ENCODE measurements at places on chromosomes 16 and 17.

DNA sequence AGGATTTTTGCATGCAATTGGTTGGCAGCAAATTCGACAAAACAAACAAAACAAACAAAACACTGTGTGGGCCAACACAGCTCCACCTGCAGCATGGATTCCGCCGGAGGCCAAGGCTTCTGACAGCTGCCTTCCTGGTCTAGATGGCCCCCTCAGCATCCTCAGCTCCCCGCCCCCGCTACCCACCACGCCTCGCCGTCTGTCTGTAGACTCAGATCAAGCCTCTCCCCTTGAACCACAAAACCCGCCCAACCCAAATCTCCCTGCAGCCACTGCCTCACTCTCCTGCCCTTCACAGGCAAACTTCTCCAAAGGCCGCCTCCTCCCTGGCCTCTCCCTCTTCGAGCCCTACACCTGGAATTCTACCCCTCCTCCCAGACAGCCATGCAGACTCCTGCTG lies 57.9 kb downstream of the RTN4RL1 start:
- H3K36me3 ChIP-seq: no peaks in the 10 kb centered on the region
- DNase-seq: no peak
- H3K27ac ChIP-seq: no peak overlapping the region
- H3K4me1 ChIP-seq: peaks cover 18% of the 10 kb centered on the region
- no peak overlapping the region for H3K4me3 ChIP-seq
- peaks cover 49% of the 10 kb centered on the region for H3K27me3 ChIP-seq

- peak within 1 kb of the TSS; percentile 90 for H3K4me3 ChIP-seq
- peaks cover 2% of the 10 kb centered on the region for H3K27me3 ChIP-seq
- peaks cover 2% of the 10 kb centered on the region for H3K36me3 ChIP-seq
- peak; percentile 97 for DNase-seq
- peaks cover 35% of the 10 kb centered on the region for H3K4me1 ChIP-seq
These were observed at the start of gene SARM1 for GRCh38 chr17:28371245-28372202. Gene SARM1 (plus strand): TSS chr17:28371694. CDS start chr17:28372033, 339 bp downstream.

DNA sequence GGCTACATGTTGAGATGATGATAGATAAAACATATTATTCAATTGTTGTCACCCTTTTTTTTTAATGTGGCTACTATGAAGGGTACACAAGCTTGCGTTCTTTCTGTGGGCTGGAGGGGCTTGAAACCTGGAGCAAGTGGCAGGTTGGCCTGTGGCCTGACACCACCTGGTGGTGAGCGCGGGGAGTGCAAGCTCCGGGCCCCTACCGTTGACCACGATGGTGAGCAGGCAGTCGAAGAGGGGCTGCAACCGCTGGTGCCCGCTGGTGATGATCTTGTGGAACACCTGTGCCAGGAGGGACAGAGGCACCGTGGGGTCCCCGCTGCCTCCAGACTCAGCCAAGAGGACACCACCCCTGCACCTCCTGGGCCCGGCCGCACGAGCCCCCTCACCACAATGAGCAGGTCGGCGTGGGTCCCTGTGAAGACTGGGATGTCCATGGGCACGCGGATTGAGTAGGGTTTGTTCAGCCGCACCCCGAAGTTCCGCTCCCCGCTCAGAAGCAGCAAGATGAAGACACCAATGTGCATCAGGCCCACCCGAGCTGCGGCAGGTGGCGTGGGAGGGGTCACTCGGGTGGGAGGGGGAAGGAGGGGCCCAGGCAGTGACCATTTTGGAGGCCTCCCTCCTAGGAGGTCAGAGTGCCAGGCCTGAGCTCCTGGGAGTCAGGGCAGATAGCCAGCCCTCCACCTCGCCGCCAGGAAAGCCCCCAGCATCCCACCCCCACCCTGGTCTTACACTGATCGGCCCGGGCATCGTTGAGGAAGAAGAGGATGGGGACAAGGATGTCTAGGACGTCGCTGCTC lies 14.4 kb downstream of the HID1 start:
- H3K4me3 ChIP-seq: no peak overlapping the region
- no peak overlapping the region for H3K27ac ChIP-seq
- peak; percentile 98 for DNase-seq
- peaks cover 3% of the 10 kb centered on the region for H3K4me1 ChIP-seq
- peaks cover 18% of the 10 kb centered on the region for H3K27me3 ChIP-seq
- no peaks in the 10 kb centered on the region for H3K36me3 ChIP-seq

DNA sequence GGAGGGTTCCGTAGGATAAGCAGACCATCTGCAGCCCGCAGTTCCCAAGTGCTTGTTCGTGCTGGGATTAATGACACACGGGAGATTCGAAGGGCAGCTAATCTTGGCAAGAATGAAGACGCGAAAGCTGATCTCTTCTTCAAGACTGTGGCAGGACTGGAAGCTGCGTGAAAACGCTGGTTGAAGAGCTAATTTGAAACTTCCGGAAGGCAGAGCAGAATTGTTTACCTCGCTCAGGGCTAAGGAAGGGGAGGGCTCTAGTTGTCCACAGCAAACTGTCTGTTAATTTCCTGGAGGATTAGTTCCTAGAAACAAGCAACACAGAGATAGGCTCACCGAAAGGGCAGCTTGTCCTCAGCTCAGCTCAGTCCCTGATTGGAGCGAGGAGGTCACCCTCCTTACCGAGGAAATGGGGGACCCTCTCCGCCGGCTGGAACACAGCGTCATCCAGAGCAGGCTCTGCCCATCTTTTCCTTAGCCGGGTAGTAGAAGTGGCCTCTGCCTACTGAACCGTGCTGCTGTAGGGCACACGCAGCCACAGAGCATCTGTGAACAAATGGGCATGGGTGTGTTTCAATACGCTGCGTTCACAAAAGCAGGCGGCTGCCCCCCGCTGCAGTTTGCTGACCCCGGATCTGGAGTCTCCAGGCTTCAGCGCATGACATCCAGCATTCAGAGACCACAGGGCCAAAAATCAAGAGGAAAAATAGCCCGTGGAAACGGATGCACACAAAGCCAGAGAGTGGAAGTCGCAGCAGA lies 16.7 kb upstream of the BAIAP2 start:
- DNase-seq: no peak
- H3K27ac ChIP-seq: peak overlapping the region; percentile 38
- H3K4me3 ChIP-seq: peak overlapping the region; percentile 56
- no peaks in the 10 kb centered on the region for H3K27me3 ChIP-seq

DNA sequence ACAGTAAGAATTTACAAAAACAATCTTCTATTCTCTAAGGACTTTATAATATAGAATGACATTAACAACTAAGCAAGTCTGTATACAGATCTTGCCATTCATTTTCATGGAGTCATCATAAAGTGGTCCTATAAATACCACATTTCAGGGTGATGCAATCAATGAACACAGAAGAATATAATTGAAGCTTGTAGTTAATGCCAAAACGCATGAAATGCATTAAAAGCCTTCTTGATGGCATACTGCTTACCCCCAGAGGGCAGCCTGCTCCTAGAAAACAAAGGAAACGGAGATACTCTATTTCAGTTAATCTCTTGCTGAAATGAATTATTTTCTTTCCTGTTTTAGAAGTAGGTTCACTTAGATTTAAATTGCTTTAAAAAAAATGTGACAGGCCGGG lies 45.2 kb upstream of the STAC2 start:
- H3K4me1 ChIP-seq: no peaks in the 10 kb centered on the region
- H3K27ac ChIP-seq: no peak overlapping the region
- no peaks in the 10 kb centered on the region for H3K36me3 ChIP-seq
- no peaks in the 10 kb centered on the region for H3K27me3 ChIP-seq

- H3K27me3 ChIP-seq: no peaks in the 10 kb centered on the region
- no peak overlapping the region for H3K4me3 ChIP-seq
- DNase-seq: no peak
- H3K36me3 ChIP-seq: peaks cover 3% of the 10 kb centered on the region
These were observed 370.0 kb downstream of the KCNJ2 start for GRCh38 chr17:70539132-70539924.

DNA sequence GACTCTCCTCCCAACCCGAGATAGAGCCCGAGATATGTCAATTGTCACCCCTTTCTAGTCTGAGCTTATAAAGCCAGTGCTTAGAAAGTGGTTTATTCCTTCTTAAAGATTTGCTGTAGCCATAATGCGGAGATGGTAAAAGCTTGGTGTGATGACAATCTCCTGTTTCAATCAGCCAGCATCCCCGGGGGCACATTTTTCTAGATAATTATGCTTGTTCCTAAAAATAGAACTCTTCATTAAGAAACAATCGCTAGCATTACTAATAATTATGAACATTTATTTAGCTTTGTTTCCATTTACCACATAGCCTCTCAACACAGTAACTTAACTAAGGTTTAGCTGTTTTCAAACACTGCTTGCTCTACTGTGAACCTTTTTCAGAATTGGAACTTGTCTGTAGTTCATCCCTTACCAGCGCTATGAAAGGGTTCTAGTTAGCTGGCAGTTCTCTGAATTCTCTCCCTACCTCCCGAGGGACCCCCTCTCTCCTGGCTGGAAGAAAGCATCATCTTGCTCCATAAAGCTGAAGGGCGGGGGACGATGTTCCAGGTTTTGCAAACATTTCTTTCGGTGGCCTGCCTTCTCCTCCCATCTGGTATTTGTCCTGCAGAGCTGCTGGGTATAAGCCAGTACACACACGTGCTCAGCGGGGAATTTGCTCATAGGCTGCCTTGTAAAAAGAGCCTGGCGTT lies 922 bp upstream of the MRPL58 start:
- peak overlapping the region; percentile 98 for H3K27ac ChIP-seq
- peaks cover 3% of the 10 kb centered on the region for H3K36me3 ChIP-seq
- no peaks in the 10 kb centered on the region for H3K27me3 ChIP-seq
- peaks cover 30% of the 10 kb centered on the region for H3K4me1 ChIP-seq

- peaks cover 11% of the 10 kb centered on the region for H3K36me3 ChIP-seq
- H3K27me3 ChIP-seq: no peaks in the 10 kb centered on the region
- peak overlapping the region; percentile 2 for H3K4me3 ChIP-seq
- DNase-seq: no peak
- H3K4me1 ChIP-seq: peaks cover 32% of the 10 kb centered on the region
These were observed 461.3 kb downstream of the PMP22 start for GRCh38 chr17:14803826-14804225.

DNA sequence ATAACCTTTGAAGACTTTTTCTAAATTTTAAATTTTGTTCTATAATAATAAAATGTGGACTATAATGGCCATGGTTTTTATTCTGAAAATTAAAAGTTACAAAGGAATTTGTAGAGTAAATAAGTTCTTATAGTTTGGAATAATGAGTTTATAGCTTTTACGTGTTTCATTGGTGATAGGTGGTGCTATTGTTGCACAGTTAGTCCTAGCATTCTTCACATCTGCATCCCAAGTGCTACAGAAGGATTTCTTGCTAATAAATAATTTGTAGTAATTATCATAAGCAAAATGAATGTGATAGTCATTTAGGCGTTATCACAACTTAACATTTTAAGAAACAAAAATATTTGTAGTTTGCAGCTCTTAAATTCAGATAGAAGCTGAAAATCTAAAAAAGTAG lies 67.9 kb downstream of the BCAS3 start:
- DNase-seq: no peak
- H3K27me3 ChIP-seq: no peaks in the 10 kb centered on the region
- H3K4me3 ChIP-seq: no peak overlapping the region
- H3K27ac ChIP-seq: no peak overlapping the region

GRCh38 chr16:67598527-67598926 lies 36.2 kb downstream of the CTCF start:
- DNase-seq: no peak
- H3K27ac ChIP-seq: no peak overlapping the region
- H3K36me3 ChIP-seq: no peaks in the 10 kb centered on the region
- H3K4me1 ChIP-seq: peaks cover 23% of the 10 kb centered on the region

- no peaks in the 10 kb centered on the region for H3K36me3 ChIP-seq
- H3K27me3 ChIP-seq: peaks cover 53% of the 10 kb centered on the region
- peak overlapping the region; percentile 56 for H3K4me3 ChIP-seq
These were observed 59.8 kb upstream of the FBXO47 start for GRCh38 chr17:39026980-39027451.

GRCh38 chr17:74686761-74687160 lies 26.0 kb downstream of the CD300LF start:
- H3K4me3 ChIP-seq: no peak overlapping the region
- peaks cover 60% of the 10 kb centered on the region for H3K27me3 ChIP-seq
- no peak overlapping the region for H3K27ac ChIP-seq
- no peaks in the 10 kb centered on the region for H3K4me1 ChIP-seq
- no peak for DNase-seq
- H3K36me3 ChIP-seq: no peaks in the 10 kb centered on the region

- peak; percentile 63 for DNase-seq
- H3K4me1 ChIP-seq: peaks cover 23% of the 10 kb centered on the region
- peaks cover 63% of the 10 kb centered on the region for H3K27me3 ChIP-seq
- H3K27ac ChIP-seq: no peak overlapping the region
- peak overlapping the region; percentile 75 for H3K4me3 ChIP-seq
These were observed 5.8 kb upstream of the CBX4 start for GRCh38 chr17:79844869-79845600.

DNA sequence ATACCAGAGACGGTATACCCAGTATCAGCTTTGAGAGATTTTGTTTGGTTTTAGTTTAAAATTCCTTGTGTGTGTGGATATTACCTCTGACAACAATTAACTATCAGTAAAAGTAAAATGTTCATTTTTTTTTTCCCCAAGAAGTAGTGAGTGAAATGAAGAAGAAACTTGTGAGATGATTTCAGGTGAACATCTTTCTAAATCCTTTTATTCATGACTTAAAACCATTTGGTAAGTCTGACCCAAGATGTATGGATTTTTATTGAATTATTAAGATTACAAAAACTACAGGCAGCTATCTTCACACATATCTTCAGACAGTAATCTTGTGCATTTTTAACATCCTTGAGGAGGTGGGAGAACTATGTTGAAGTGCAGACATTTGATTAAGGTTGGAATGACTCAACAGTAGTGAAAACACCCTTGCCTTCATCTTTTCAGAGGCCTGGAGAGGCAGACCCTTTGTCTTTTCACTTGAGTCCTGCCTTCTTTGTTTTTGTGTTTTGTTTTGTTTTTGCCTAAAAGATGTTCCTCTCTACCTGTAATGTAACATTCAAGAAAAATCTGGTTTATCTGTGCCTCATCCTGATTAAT lies 240.3 kb upstream of the TBX2 start:
- no peaks in the 10 kb centered on the region for H3K27me3 ChIP-seq
- H3K36me3 ChIP-seq: no peaks in the 10 kb centered on the region
- peak overlapping the region; percentile 83 for H3K27ac ChIP-seq
- peaks cover 63% of the 10 kb centered on the region for H3K4me1 ChIP-seq

DNA sequence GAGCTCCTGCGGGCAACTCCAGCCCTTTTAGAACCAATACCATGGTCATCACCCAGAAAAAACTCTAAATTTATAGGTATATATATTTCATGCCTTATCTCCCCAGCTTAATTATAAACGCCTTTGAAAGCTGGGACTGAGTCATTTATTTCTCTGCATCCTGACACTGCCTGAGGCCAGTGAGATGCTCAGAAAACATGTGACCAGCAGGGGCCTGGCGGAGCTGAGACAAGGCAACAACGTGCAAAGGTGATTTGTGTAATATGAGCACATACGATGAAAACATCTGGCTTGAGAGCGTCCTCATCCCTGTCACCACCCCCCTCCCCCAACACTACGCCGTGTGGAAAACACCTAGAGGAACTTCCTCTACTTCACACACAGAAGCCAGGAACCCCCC lies 22.7 kb downstream of the NXN start:
- H3K4me3 ChIP-seq: no peak overlapping the region
- H3K36me3 ChIP-seq: peaks cover 9% of the 10 kb centered on the region
- peaks cover 36% of the 10 kb centered on the region for H3K4me1 ChIP-seq
- H3K27me3 ChIP-seq: no peaks in the 10 kb centered on the region

DNA sequence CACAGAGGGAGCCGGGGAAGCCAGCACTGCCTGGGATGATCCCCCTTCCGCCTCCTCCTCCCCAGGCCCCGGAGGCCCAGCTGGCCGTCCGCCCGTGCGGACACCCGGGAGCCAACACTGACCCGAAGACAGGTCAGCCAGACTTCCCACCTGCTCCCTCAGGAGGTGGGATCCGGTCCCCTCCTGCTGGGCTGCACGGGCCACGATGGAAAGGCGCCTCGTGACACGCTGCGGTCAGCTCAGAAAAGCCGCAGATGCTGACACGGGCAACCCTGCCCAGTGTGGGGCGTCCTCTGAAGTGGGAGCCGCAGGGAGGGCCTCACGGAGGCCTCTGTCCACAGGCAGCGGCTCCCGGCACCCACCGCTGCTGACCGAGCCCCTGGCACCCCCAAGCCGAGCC lies 49.3 kb downstream of the CBFA2T3 start:
- no peak for DNase-seq
- no peak overlapping the region for H3K4me3 ChIP-seq
- H3K27me3 ChIP-seq: peaks cover 2% of the 10 kb centered on the region
- no peak overlapping the region for H3K27ac ChIP-seq
- no peaks in the 10 kb centered on the region for H3K4me1 ChIP-seq
